Activated CD4-positive, alpha-beta T cell treated with anti-CD3 and anti-CD28 coated beads, Interleukin-2, amount 10 ng/mL, durations not matched to agents 7 days and 5 days (primary cell): ENCODE measurements at places on chromosomes 6 and 20. TPM values are rescaled to one million over a fixed set of nuclear protein-coding genes. Genes with fewer than 3 reads are reported as not detected.

- no peaks in the 10 kb centered on the region for H3K36me3 ChIP-seq
- no peaks in the 10 kb centered on the region for H3K27me3 ChIP-seq
- H3K27ac ChIP-seq: no peak overlapping the region
- no peak for DNase-seq
Observed at GRCh38 chr20:10854976-10855375, 181.2 kb upstream of the JAG1 start.

- no peak for DNase-seq
- H3K4me3 ChIP-seq: no peak overlapping the region
- no peaks in the 10 kb centered on the region for H3K36me3 ChIP-seq
- no peak overlapping the region for H3K27ac ChIP-seq
- peaks cover 19% of the 10 kb centered on the region for H3K27me3 ChIP-seq
Observed at GRCh38 chr6:113995634-113996033, 24.7 kb upstream of the HDAC2 start.

DNA sequence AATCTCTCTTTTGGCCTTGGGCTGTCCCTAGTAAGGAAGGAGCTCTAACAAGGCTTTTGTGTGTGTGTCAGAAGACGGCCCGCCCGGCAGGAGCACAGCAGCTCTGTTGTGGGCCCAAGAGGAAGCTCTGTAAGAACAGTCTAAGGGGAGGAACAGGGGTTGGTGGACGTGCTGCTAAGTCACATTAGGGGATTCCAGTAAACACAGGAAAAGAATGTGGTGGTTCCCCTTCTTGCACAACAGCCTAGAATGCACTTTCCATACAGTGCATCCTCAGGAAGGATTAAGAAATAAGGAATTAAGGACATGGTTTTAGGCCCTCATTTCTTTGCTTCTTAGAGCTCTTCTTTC lies 114.5 kb downstream of the RNF144B start:
- peaks cover 2% of the 10 kb centered on the region for H3K4me1 ChIP-seq
- peaks cover 13% of the 10 kb centered on the region for H3K27me3 ChIP-seq
- no peak overlapping the region for H3K4me3 ChIP-seq
- DNase-seq: no peak

DNA sequence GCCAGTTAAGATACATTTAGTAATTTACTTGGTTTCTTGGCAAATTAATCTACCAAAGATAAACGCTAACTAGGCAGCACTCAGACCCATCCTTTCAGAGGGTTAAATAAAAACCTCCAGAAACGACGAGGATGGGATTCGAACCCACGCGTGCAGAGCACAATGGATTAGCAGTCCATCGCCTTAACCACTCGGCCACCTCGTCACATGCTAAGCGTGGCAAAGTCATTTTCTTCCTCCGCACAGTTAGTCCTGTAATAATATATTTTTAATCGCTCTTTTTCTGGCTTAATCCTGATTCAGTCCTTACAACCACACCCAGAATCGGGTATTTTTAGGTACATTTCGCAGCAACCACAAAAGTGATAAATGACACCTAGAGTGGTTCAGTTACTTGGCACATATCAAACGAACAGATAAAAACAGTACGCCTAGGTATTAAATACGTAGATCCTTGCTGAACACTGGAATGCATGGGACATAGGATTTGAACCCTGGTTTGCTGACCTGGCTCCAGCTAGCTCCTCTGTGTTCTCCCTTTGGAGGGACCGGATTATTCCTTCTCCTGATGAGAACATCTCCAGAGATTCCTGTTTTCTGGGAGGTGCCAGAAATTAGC lies 71.6 kb downstream of the GPX5 start:
- no peak overlapping the region for H3K4me3 ChIP-seq
- no peak overlapping the region for H3K27ac ChIP-seq
- H3K4me1 ChIP-seq: peaks cover 7% of the 10 kb centered on the region

GRCh38 chr20:9032758-9033157 lies 36.1 kb upstream of the PLCB4 start:
- no peaks in the 10 kb centered on the region for H3K4me1 ChIP-seq
- H3K27me3 ChIP-seq: no peaks in the 10 kb centered on the region
- no peak overlapping the region for H3K4me3 ChIP-seq
- DNase-seq: no peak
- H3K27ac ChIP-seq: no peak overlapping the region
- H3K36me3 ChIP-seq: no peaks in the 10 kb centered on the region

DNA sequence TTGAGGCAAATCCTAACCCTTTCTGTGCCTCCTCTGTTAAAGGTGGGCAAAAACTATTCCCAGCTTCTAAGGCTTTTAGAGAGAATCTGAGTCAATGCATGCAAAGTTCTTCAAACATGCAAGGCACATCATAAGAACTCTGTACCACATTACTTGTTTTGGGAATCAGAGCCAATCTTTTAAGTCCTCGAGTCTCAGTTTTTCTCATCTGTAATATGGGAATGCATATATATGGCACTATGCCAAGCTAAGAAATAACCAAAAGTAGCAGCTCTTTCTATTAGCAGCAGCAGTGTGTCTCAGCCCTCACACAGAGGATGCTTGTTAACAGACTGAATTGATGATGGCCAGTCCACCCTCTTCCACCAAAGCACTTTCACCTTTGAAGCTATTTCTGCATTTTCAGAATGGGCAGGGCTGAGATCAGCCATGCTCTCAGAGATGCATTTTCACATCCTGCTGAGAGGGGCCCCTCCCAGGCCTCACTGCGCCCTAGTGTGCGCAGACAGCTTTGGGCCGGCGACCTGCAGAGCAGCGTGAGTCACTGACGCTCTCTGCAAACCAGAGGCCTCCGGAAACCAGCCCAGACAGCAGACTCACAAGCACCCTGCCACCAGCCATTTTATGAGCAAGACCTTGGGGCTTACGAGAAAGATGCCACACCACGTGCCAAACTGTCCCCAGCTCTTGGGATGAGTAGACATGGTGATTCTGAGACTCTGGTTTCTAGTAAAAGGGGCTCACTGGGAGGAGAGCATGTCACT lies 138.0 kb downstream of the NFATC2 start:
- H3K27me3 ChIP-seq: no peaks in the 10 kb centered on the region
- peak; percentile 84 for DNase-seq
- no peak overlapping the region for H3K4me3 ChIP-seq
- peaks cover 88% of the 10 kb centered on the region for H3K4me1 ChIP-seq
- peaks cover 90% of the 10 kb centered on the region for H3K36me3 ChIP-seq

HIVEP1 gene
- total RNA-seq: 33.0 TPM

FAM83C gene
- total RNA-seq: not detected

SEMG1 gene
- total RNA-seq: not detected

DPPA5 gene
- total RNA-seq: not detected

LYRM4 gene
- 31.4 TPM for total RNA-seq
